ENCODE measurements at places on chromosomes 7 and 10. TPM values are rescaled to one million over a fixed set of nuclear protein-coding genes. Genes with fewer than 3 reads are reported as not detected.

DNA sequence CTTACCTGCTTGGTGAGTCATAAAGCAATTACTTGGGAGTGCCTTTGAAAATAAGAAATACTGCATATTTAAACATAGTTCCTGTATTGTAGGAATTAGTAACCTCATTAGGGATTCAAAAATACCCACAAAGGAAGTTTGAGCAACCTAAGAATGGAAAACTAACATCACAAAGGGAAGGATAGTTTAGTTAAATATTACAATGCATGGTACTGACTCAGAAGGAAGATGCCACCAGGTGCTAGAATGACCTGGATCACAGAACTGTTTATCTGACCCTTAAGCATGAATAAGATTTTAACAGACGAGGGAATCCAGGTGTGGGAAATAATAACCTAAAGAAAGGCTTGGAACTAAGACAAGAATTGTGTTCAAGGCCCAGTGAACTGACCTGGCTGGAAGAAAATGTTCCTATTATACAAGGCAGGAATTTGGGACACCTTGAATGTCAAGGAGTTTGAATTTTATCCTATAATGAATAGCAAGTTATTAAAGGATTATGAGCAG, 106.4 kb downstream of the GSAP start:
- DNase-seq = no peak

DNA sequence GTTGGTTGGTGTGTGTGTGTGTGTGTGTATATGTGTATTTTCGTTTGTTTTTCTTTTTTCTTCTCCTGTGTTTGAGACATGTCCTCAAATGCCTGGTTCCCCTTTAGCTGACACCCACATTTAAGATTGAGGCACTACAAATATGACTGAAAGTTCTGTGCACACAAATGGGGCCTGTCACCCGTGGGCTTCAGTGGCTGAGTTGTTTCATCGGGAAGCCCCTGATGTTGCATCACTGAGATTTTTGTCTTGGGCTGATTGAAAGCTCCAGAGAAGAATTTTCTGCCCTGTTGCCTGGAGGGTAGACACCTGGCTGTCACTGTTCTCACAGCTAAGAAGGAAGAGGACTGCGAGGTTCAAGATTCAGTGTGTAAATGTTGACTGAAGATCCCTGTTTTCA, 283.8 kb upstream of the C7orf33 start:
- DNase-seq = no peak

DNA sequence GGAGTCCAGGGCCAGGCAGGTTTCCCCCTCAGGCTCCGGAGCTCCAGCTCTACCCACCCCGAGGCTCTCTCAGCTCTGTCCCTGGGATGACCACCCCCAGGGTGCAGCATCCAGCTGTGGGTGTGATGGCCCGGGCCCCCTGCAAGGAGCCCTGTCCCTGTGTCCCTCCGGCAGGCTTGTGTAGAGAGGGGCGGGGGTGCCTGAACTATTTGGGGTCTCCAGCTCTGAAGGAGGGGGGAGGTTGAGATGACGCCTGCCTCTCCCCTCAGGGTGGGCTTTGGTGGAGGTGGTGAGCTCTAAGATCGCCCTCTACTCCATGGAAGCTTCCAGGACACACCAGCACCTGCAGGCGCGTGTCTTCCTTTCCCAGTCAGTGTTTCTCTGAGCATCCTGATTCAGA, 39.4 kb downstream of the ADRA2A start:
- DNase-seq = no peak

The C7orf57 gene
- total RNA-seq = not detected

The NEBL gene
- 313 TPM for total RNA-seq

The NSUN5 gene
- 23.3 TPM for total RNA-seq
